ENCODE measurements at places on chromosomes 4 and X. TPM values are rescaled to one million over a fixed set of nuclear protein-coding genes. Genes with fewer than 3 reads are reported as not detected.

The CT45A1 gene
- total RNA-seq = not detected

The SERPINA7 gene
- total RNA-seq = not detected

The GUCY1A1 gene
- 4.1 TPM for total RNA-seq

The NXF2 gene
- not detected for total RNA-seq

The SFRP2 gene
- 233 TPM for total RNA-seq

Data from motor neuron (in vitro differentiated cells).